ENCODE measurements at places on chromosomes 6 and 20. TPM values are rescaled to one million over a fixed set of nuclear protein-coding genes. Genes with fewer than 3 reads are reported as not detected.
A peak's percentile ranks its signal among the peaks of the same experiment; 100 is the strongest.

Gene CGA
- not detected for total RNA-seq

Gene KIF25
- not detected for total RNA-seq

Gene ZKSCAN8
- 14.4 TPM for total RNA-seq

Gene FHL5
- not detected for total RNA-seq

- no peaks in the 10 kb centered on the region for H3K4me1 ChIP-seq
- no peaks in the 10 kb centered on the region for H3K27me3 ChIP-seq
- no peak overlapping the region for H3K27ac ChIP-seq
- H3K36me3 ChIP-seq: no peaks in the 10 kb centered on the region
- DNase-seq: no peak
- H3K4me3 ChIP-seq: no peak overlapping the region
Observed at GRCh38 chr6:156538875-156539660, 238.1 kb upstream of the ARID1B start.

DNA sequence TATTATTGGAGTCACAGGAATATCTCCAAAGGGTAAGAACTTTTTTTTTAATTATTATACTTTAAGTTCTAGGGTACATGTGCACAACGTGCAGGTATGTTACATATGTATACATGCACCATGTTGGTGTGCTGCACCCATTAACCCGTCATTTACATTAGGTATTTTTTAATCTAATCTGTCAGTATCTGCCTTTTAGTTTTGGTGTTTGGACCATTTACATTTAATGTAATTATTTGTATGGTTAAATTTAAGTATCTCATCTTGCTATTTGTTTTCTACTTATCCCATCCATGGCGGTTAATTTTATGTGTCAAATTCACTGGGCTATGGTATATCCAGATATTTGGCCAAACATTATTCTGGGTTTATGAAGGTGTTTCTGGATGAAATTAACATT lies 15.4 kb upstream of the OPN5 start:
- no peak overlapping the region for H3K4me3 ChIP-seq
- no peaks in the 10 kb centered on the region for H3K4me1 ChIP-seq
- DNase-seq: no peak
- H3K36me3 ChIP-seq: no peaks in the 10 kb centered on the region
- H3K27ac ChIP-seq: no peak overlapping the region
- H3K27me3 ChIP-seq: peaks cover 12% of the 10 kb centered on the region

DNA sequence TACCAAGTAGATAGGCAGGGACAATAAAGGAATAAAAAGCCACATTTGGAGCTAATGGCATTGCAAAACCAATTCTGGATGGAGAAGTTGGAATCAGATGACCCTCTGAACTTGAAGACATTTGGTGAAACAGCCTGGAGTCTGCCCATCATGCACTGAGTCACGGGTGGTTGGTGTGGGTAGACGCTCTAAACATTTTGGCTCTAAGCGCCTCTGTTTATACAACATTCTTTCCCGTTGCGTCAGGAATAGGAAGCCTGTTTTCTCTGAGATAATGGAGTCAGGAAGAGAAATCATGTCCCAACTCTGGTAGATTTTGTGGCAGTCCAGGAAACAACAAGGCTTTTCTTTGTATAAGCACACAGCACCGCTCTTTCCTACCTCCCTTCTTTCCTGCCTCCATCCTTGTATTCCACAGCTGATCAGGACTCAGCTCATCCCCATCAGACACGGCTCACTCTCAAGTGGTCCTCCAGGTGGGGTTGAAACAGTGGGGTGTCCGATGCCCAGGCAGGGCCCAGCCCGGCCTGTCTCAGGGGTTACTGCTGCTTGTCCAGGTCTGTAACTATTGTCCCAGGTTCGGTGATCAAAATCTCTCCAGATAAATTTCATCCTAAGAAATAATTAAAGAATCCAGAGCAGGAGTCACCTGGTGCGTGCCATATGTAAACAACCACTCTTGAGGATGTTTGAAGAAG lies 12.1 kb upstream of the RAMACL start:
- DNase-seq: no peak
- no peaks in the 10 kb centered on the region for H3K36me3 ChIP-seq
- H3K4me3 ChIP-seq: no peak overlapping the region
- no peaks in the 10 kb centered on the region for H3K4me1 ChIP-seq
- no peaks in the 10 kb centered on the region for H3K27me3 ChIP-seq

DNA sequence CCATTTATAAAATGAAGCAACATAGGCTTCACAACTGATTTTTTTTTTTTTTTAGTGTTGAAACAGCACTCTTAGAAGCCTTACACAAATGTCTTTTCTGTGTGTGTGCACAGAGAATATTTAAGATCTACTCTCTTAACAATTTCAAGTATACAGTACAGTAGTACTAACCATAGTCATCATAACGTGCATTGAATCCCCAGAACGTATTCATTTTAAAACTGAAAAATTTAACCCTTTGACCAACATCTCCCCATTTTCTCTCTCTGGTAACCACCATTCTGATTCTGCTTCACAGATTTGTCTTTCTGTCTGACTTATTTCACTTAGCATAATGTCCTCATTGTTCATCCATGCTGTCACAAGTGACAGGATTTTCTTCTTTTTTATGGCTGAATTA lies 475.6 kb downstream of the RFPL4B start:
- H3K4me1 ChIP-seq: no peaks in the 10 kb centered on the region
- no peak for DNase-seq

- peak overlapping the region; percentile 74 for H3K27ac ChIP-seq
- no peaks in the 10 kb centered on the region for H3K27me3 ChIP-seq
- H3K4me3 ChIP-seq: no peak overlapping the region
- peaks cover 34% of the 10 kb centered on the region for H3K4me1 ChIP-seq
- DNase-seq: no peak
Observed at GRCh38 chr6:36493859-36494258, 51.1 kb downstream of the KCTD20 start.

DNA sequence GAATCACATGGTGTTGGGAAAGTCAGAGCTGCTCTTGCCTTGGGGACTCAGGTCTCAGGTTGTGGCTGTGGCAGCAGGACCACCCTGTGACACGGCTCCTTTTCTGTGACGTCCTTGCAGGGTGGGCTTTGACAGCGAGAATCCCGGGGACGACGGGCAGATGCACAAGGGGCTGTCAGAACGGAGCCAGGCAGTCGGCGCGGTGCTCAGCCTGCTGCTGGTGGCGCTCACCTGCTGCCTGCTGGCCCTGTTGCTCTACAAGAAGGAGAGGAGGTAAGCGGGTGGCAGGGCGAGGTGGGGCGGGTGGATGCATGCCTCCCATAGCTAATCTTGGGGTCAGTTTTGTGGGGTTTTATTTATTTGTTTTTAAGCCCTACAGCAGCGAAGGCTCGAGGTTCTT lies 19.2 kb upstream of the SLC22A1 start:
- no peak overlapping the region for H3K4me3 ChIP-seq
- no peaks in the 10 kb centered on the region for H3K27me3 ChIP-seq
- no peak overlapping the region for H3K27ac ChIP-seq
- peaks cover 50% of the 10 kb centered on the region for H3K36me3 ChIP-seq
- DNase-seq: no peak

DNA sequence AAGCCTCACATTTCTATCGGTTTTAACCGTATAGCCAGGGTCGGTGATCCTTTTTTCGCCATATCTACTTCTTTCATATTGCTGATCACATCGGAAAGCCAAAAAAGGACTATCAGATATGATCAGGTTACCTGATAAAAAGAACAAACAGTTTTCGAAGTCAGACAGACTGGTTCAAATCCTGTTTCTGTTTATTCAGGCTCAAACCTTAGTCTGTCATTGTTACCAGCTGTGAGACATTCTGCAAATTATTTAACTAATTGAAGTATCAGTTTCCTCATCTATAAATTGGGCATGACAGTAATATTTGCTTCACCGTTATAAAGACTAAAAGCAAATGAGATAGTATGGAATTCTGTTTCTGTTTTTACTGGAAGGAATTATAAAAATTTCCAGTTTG lies 111.3 kb downstream of the TSHZ2 start:
- no peaks in the 10 kb centered on the region for H3K27me3 ChIP-seq
- no peak for DNase-seq
- H3K36me3 ChIP-seq: peaks cover 4% of the 10 kb centered on the region
- H3K4me1 ChIP-seq: peaks cover 60% of the 10 kb centered on the region
- no peak overlapping the region for H3K4me3 ChIP-seq

DNA sequence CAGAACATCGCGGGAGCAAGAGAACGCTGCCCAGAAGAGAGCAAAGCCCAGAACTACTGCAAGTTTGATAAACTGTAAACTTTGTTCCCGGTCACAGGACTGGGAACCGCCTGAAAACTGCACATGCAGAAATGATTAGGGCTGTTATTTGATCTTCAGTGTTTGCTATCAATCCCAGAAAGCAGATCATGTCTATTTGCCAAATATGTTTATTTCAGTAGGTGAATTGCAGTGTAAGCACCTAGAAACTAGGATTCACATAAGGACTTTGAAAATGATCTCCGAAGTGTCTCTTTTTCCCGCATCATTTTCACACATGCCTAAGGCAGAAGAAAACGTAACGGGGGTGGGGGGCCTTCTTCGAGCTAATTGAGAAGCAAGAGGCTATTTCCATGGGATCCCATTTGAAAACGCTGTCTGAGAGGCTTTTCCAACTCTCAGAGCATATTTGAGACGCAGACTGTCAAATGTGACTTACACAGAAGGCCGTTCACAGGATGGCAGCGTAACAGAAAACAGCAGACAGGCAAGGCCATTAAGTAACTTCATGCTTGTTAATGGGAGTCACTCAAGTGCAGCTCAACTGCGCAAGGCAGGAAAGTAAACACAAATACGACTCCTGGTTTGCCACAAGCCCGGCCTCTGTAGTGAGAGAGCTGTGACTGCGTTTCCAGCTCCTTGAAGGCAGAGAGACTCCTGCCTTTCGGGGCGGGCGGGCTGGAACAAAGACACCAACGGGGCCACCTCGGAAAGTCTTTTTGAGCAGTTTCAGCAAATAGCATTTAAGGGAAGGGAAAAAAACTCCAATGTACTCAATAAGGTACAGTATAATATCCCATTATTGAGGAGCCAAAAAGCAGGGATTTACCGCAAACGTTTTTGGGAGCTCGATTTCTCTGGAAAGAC lies 144.7 kb upstream of the ZNF217 start:
- DNase-seq: no peak
- H3K27me3 ChIP-seq: no peaks in the 10 kb centered on the region
- no peak overlapping the region for H3K4me3 ChIP-seq

All from activated CD4-positive, alpha-beta memory T cell treated with anti-CD3 and anti-CD28 coated beads for 36 hours (primary cell).